ENCODE measurements at places on chromosomes 1 and 21.

DNA sequence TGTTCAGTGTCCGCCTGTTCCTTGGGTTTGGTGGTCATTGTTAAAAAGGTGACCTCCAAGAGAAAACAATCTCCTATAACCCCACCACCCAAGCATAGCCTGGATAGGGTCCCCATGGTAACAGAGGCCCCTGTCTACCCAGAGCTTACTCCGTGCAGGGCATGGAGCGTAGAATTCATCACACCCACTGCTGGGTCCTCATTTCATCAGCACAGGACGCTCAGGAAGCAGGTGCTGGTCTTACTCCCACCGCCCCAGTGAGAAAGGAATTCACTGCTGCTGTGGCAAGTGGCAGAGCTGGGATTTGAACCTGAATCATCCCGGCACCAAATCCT is 37.0 kb downstream of the ARHGEF10L start:
- DNase-seq = no peak

DNA sequence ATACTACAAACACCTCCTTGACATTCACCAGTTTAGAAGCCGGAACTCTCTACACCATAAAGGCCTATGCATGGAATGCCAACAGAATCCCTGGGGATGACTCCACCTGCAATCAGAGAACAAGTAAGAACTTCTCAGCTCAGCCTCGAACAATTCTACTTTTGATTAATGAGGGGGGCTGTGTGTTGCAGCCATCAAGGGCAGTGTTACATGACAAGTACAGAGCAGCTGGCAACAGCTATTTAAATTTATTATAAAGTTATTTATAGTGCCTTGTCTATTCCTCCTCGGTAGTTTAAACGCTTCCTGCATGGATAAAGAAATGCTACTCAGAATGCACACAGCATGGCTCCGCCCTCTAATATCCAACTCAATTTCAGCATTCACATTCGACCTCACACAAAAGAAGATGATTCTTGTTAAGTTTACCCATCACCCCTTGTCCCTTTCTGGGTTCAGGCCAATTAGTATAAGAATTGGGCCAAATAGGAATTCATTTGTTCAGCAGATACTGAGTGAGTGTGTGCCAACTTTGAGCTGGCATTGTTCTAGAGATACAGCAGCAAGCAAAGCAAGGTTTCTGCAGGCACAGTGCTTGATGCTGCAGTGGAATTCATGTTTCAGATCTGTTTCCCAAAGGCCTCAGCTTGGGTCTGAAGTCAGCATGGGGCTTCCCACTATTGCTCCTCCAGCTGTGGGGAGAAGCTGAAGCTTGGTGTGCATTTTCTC is 6.4 kb downstream of the FNDC7 start:
- no peak for DNase-seq

DNA sequence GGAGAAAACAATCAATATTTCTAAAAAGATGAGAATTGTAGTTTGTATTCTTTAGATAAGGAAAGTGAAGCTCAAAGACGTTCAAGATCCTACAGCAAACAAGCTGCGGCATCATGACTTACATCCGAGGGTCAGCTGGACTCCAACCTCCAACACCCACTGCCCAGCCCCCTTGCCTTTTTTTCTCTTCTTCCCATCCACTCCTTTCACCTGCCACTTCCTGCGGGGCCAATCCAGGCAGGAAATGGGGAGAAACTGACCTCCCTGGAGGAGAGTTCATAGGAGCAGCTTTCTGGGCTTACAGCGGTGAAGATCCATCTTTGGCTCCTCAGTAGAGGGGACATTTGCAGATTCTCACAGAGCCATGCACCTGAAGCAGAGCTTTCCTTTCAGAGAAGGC is 361.5 kb downstream of the PTPRU start:
- no peak for DNase-seq

DNA sequence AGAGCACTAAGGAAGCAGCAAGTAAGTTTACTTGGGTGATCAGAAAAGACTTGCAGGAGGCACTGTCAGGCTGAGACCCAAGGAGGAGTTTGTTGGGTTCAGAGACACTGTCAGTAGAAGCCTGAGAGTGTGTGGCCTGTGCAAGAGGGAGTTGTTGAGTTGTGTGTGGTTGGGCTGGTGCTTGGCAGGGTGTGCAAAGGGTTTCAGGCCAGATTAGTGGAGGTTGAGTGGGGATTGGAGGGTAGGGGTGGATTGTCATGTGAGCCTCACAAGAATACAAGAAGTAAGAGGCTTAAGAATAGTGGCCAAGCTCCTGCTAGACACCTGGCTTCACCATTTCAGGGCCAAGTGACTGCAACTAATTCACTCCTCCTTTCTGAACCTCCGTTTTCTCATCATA is 8.9 kb upstream of the KIF21B start:
- DNase-seq = no peak

DNA sequence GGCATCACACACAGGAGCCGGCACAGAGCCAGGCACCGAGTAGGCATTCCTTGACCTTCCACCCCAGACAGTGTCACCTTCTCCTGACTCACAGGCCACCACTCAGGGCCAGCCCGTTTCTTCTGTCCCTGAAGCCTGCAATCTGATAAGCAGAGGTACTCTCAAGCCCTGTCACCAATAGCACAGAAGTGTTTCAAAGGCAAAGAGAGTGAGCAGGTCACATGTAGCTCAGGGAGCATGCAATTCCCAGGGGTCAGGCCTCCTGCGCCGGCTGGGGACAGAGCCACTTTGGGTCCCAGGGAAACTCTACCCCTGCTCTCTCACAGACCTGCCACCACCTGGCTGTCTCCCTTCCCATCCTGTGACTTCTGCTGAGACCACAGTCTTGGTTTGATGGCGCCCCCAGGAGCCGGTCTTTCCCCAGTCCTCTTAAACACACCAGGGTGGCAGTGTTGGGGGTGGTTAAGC is 13.2 kb downstream of the CAPN9 start:
- DNase-seq = no peak

DNA sequence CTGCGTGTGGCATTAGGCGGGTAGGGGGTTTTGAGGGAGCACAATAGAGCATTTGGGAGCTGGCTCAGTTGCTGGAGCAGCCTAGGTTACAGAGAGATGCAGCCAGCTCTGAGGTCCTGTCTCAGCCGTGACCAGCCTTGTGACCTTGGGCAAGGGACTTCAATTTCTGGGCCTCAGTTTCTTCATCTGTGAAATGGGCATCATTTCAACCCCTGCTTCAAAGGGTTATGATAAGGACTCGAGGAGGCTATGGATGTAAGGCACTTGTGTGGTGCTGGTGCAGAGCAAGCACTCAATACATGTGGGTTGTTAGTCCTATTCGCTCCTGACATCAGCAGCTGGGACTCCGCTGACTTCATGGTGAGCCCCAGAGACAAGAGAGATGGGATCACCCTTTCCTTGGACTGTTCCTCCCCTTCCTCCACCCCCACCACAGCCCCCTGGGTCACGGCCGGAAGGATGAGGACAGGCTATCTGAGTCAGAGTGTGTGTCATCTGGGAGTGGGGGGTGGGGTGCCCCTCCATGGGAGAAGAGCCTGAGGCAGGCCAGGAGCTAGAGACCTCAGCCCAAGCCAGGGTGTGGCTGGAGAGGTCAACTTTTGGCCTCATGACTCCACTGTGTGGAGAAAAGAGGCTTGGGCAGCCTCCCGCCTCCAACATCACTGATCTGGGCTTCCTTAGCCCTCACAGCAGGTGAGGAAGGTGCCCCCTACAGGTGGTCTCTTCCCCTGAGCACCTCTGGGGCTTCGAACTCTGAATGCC is 71.4 kb upstream of the ZBTB40 start:
- no peak for DNase-seq

DNA sequence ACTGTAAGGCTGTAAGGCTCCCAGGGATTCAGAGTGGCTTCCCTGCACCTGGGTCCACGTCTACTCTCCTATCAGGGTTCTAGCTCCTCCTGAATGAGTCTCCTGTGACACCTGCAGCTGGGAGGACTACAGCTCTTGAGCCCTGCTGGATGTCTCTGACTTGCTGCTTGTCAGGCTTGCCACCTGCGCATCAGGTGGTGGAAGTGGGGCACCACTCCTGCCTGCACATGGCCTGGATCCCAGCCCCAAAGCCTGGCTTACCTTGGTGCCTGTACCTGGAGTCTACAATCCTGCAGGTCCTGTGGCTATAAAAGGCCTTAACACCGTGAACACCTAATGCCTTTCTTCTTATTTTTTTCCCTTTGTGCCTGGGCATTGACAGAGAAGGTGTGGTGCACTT is 82.2 kb downstream of the FAM78B start:
- DNase-seq = no peak

GRCh38 chr1:105830571-105831146 is 1225.8 kb upstream of the PRMT6 start:
- DNase-seq = no peak

GRCh38 chr1:170578359-170578758 is 46.4 kb downstream of the GORAB start:
- DNase-seq = no peak

GRCh38 chr1:75579046-75579445 is 31.9 kb downstream of the SLC44A5 start:
- no peak for DNase-seq

Measured in hypothalamus (tissue), 51 donors.